ENCODE measurements at places on chromosomes 6 and 20.

DNA sequence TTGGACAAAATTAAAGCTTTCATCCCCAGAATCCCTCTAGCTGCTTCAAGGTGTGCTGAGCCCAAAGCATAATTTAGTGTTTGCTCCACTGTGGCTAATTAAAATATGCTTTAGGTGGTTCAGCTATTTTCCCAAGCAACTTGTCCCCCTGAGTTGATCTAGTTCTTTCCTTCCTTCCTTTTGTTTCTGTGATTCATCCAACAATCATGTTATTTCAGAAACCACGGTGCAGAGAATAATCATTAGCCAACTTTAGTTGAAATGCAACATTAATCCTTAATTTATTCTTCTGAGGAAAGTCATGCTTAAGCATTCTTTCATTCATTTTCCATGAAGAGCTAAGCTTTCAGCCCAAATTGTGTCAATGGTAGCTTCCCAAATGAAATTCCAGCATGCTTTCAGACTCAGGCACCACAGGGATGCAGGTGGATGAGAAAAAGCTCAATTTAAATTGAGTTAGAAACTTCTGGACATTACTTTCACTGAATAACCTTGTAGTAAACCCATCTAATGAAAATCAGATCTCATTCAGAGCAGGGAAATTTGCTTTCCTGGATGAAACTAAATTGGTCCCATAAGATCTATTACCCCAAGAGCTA, 209.0 kb upstream of the NT5E start:
- no peak for DNase-seq

DNA sequence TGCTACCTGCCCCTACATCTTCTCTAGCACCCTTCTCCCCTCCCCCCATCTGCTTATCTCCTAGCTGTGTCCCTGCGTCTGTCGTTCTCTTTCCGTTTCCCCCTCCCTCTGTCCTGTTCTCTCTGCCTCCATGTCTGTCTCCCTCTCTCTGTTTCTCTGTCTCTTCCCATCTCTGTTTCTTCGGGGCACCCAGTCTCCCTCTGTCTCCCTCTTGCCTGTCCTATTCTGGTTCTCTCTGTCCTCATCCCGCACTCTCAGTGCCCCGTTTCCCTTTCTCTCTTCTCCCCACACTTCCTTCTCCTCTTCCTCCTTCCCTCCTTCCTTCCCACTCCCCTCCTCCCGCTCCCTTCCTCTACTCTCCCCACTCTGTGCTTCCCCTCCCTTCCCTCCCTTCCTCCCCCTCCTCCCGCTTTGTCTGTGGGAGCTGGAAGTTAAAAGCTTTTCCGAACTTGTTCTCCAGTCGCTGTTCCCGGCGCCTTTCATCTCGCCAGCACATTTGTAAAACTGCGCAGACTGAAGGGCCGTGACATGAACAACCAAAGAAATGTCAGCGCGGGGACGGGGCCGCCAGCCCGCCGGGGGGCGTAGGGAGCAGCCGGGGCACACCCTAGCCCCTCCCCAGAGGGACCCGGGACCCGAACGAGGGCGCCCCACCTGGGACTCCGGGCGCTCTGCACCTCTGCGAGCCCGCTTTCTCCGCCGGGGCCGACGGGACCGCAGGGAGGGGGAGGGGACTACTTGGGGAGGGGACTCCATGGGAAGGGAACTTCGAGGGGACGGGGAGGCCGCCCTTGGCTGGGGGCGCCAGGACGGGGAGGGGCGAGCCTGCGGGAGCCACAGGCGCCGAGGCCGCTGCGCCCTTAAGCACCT, 4.0 kb upstream of the CDH22 start:
- DNase-seq: no peak

DNA sequence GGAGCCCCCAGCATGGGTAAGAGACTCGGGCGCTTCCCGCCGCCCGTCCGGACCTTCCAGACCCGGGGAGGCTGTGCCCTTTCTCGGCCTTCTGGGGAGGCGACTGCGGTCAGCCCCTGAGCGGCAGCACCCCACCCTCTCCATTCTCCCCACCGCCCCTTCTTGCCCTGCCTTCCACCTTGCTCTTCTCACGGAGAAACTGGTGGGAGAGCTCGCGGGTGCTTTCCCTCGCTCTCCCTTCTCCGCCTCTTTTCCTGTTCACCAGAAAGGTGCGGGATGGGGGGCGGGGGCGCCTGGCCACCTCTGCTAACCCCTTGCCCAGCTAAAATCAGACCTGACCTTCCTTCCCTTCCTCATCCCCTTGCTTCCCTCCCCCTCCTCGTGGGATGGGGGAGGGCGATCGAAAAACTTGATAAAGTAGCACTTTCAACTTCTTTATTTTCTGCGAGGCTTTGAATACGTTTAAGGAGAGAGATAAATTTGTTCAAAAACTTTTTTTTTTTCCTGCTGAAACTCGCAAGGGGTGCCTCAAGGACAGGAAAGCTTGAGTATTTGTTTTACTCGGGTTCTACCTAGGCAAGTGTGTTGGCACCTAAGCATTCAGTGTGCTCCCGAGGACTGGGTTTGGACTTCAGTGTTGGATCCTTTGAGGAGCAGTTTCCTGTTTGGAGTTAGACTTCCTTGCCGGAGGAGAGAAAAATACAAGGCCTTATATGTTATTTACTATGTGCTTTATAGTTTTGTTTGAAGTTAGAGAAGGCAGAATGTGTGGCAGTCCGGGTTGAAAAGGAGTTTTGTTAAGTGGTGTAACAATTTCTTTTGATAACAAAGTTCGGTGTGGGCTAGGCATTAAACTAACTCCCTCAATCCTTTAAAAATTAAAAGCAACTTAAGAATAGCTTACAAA, 897 bp downstream of the CD2AP start:
- peak; percentile 42 for DNase-seq

DNA sequence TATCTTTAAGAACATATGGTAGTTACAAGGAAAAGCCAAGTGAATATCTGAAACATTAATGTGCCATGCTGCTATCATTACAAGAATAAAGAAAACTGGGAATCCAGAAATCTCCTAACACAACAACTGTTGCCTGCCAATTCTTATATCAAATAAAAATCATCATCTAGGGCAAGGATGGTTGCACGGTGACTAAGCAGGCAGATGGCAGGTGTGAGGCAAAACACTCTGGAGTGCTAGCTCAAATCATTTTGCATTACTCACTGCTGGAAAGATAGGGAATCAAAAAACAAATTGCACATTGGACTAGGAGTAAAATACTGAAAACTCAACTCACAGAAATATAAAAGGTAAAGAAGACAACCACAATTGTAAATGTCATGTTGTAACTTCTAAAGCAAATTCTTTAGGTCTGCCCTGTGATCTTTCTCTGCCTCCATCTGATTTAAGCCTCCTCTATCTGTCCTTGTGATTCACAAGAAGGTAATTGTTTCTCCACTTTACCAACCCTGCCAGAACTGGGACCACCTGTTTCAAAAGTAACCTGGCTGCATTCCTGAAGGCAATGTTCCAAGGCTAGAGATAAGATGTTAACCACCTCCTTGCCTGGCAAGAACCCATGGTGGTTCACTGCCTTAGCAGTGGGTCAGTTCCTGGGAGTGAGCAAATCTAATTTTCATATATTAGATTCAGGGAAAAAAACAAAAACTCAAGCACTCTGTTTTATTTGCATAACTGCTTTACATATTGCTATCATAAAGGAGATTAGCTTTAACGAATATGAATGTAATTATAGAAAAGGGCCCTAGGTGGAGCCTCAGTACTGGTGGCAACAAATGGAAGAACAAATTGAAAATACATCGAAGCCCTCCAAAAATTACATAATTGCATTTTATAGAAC, 33.1 kb upstream of the LCA5 start:
- DNase-seq: peak; percentile 69

- DNase-seq: no peak
Observed at GRCh38 chr6:1228754-1229191, 83.1 kb upstream of the FOXQ1 start.

- DNase-seq: no peak
Observed at GRCh38 chr6:129661536-129662405, 48.2 kb downstream of the ARHGAP18 start.

DNA sequence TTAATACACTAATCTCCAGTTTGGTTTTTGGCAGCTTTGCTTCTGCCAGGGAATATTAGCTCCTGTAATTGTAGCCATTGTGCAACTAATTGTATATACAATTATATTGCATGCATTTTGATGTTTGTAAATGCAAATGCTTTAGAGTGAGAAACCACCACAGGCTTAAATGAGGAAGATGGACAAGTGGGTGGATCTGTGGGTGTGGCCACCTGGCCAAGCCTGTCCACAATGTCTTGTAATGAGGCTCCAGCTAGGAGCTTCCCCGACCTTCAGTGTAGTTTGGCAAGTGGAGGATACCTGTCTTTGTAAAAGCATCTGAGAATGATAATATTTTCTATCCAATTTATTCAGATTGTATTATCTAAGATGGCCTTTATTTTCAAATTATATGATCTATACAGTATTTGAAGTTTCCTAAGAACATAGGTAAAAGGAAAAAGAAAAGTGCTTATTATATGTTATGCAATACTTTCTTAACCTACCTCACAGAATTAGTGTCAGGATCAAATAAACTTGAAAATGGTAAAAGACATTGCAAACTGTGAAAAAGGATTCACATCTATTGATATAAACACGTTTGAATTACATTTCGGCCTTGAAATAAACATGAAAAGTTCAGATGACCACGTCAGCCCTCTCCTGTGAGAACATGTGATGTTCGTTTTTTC, 49.3 kb upstream of the ARID1B start:
- no peak for DNase-seq

- DNase-seq: peak; percentile 84
Observed at GRCh38 chr6:31058128-31058894, 48.0 kb downstream of the MUC22 start.

GRCh38 chr6:143157131-143157530, 96.4 kb downstream of the AIG1 start:
- DNase-seq: no peak

DNA sequence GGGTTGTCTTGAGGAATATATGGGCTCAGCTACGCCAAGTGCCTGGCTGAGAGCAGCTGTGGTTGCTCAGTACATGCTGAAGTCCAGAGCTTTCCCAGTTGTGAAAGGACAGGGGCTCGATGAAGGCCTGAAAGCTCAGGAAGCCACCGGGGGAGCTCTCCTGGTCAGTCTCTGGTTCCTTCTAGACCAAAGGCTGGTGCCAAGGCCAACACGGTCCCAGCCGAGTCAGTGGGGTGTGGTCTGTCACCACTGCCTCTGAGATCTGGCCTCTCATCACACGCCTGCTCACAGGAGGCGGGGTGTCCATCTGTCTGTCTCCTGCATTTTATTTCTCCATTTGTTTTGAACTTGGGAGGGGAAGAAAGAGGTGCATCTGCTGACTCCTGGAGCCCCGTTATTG, 4.9 kb upstream of the FAM83C start:
- no peak for DNase-seq

DNA sequence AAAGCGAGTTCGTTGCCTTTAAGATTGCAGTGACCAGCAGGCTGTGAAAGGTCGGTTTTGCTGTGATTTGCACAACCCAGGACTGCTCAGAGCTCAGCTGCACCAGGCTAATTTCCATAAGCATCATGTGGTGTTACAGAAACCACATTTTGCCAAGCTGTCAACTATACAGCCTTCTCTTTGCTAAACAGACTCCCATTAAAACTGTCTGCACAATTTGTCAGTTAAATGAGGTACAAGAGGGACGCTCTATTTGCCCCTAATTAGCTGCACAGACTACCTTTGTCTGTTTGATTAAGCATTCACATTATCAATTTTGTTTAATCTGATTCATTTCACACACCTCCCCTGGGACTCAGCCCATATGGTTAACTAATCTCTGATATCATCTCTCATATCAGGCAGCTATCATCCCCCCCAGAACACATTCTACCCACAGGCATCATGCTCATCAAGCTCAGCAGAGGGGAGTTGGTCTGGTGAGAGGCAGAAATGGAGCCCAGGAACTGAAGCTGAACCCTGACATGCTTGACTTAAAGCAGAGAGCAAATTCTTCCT, 62.1 kb downstream of the OLIG3 start:
- no peak for DNase-seq
